ENCODE measurements at places on chromosomes 1 and 21. TPM values are rescaled to one million over a fixed set of nuclear protein-coding genes. Genes with fewer than 3 reads are reported as not detected.

DNA sequence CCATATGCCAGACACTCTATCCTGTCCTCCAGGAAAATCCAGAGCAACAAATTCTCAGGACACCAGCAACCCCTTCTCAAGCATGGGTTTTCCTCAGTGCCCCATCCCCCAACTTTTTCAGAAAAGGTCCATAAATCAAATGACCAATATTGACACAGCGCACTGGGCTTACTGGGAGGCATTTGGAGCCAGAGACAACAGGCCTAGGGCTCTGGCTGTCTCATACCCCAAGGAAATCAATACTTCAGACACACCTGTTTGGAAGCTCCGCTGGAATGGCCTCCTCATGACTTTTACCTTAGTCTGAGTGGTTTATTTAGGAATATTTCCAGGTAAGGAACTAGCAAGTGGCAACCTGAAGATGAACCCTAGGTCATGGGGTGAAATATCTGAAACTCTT, 66.9 kb upstream of the TNR start:
- no peak for DNase-seq

- no peak for DNase-seq
Measured at GRCh38 chr1:198671136-198671535, 32.3 kb downstream of the PTPRC start.

DNA sequence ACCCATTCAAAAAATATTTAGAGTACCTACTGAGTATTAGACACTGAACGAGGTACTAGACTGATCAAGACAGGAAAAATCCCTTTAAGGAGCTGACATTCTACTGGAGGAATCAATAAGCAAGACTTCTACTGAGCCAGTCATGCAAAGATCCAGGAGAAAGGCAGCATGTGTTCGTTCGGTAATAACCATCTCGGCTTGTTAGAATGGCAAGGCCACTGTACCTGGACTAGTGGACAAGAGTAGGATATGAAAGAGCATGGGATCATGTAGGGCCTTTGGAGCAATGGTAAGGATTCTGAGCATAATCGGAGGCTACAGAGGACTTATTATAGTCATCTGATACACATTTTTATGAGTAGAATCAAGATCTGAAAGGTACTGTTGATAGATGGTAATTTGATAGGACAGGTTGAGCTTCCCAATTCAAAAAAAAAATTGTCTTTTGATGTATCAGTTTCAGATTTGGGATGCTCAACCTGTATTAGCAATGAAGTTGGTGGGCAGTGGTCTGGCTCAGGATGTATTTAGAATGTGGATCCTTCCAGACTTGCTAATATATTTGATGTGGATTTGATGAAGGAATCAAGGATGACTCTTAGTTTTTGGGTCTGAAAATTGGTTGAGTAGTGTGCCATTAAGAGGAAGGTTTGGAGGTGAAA, 2.3 kb downstream of the COX20 start:
- DNase-seq, result no peak

GRCh38 chr1:26006710-26007109, 8.8 kb upstream of the PAFAH2 start:
- DNase-seq, result no peak

GRCh38 chr1:208201229-208201628, 43.0 kb downstream of the PLXNA2 start:
- DNase-seq, result peak; percentile 51

- DNase-seq, result no peak
Measured at GRCh38 chr1:6807782-6808181, 22.5 kb downstream of the CAMTA1 start.

DNA sequence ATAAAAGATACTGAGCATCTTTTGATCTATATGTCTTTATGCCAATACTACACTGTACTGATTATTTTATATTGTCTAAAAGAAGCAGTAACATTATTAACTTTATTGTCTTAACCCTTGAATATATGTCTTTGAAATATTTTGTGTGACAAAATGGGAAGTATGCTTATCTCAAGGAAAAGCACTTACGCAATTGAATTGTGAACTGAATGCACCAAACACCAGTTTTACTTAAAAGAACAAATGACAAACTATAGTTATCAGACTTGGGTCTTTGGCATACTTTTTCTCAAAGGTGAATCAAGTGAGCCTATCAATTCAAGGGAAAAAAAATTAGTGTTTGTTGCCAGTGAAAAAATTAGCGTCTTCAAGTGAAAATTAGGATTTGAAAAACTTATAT, 9.2 kb upstream of the SLC6A9 start:
- DNase-seq, result no peak

DNA sequence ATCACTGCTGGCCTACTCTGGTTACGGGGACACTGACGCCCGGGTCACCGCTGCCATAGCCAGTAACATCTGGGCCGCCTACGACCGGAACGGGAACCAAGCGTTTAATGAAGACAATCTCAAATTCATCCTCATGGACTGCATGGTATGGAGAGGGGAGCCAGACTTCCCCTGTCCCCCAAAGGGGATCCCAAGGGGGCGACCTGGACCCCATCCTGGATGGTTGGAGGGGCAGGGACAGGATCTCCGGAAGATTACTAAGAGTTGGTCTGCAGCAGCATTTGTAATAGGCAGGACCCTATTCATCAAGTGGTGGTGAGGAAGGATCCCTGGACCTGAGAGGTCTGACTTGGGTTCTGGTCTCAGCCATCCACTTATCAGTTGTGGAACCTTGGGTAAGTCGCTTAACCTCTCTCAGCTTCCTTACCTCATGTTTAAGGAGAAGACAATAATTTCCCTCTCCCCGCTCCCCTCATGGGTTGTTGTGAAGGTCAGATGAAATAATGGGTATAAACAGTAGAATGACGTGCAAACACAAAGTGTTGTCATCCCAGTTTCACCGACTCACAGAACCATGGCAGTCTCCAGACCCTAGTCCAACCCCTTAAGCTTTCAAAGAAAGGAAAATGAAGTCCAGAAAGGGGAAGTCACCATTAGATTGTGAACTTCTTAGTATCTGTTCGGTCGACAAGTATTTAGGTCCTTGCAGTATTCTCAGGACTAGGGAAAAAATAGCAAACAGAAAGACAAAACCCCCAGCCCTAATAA, 883 bp downstream of the LAMTOR2 start:
- no peak for DNase-seq

The LRRC8B gene
- 15.9 TPM for total RNA-seq

The TAS1R1 gene
- not detected for total RNA-seq

The MYOG gene
- total RNA-seq, result not detected

The SHE gene
- total RNA-seq, result not detected
